ENCODE measurements at places on chromosomes 1 and 21. TPM values are rescaled to one million over a fixed set of nuclear protein-coding genes. Genes with fewer than 3 reads are reported as not detected.
A peak's percentile ranks its signal among the peaks of the same experiment; 100 is the strongest.

DNA sequence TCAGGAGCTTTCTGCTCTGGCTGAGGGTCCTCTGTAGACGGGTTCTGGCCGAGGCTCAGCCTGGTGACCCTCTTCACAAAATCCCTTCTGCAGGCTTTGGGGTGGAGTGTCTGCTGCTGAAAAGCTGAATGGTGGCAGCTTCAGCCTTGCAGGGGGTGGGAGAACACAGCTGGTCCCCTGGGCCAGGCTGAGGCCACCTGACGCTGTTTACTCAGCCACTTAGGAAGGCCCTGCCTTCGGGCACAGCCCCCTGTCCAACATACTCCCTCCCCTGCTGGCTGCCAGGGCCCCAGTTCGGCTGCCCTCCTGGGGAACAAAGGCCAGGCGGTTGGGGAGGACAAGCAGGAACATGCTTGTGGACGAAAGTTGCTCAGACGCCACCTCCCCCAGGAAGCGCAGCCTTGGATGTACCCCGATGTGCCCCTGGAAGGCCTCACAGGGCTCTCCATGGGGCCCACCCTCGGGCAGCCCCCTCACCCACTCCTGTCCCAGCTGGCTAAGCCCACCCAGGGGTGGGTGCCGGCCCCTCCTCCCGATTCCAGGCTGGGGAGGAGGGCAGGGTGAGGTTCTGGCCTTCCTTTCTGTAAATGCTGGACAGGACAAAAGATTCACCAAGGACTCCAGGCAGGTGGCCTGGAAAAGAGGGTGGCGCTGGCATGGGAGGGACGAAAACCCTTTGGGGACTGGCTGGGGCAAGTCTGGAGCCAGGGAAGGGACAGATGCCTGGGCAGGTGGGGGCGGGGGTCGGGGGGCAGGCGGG is at the start of gene ANKRD65:
Gene ANKRD65, minus strand, starts transcription at position 130 of the 760 bp plus-strand sequence. CDS start 271 bp downstream, outside the sequence.
- no peak for DNase-seq

PM20D1 gene
- 0.26 TPM for total RNA-seq

GPR25 gene
- not detected for total RNA-seq

DOP1B gene
- total RNA-seq: 7.1 TPM

- DNase-seq: no peak
These were observed 124.2 kb downstream of the GRIK3 start for GRCh38 chr1:36909946-36910725.

DNA sequence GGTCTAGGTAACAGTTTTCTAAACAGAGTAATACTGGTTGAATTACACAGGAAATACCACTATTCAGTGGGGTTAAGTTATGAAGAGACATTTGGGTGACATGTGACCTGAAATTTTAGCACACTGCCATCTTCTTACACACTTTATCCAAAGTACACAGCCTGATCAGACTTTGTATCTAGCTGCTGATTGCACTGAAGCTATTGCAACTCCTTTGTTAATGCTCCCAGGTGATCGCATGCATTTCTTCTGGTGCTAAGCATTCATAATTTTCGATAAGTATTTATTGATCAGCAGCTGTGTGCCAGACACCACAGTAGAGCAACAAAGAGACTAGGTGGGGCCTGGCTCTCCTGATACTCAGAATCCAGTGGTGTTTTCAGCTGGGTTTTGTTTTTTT is 52.4 kb downstream of the AK4 start:
- DNase-seq: no peak

DNA sequence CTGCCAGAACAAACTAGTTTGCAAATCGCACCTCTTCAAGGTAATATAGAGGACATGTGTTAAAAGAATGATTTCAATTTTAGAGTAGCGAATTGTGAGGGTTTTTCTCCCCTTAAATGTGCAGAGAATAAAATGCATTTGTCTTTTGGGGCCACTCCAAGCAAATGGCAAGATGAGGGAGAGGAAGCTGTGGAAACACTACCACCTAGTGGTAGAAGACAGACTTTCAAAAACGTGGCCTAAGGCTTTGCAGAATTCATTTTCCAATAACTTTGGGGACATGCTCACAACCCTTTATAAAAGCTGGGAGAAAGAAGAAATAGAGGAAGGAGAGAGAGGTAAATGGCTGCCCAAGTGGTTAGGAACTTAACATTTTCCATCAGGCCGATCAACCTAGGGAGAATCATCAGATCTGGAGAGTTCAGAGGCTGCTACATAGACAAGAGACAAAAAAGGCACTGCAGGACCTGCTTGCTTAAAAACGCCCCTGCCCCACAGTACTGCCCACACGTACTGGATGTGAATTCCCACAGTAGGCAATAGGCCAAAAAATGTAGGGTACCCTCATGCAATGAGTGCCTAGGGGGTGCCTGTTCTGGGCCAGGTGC is 15.7 kb upstream of the RCAN1 start:
- peak; percentile 24 for DNase-seq

SLC1A7 gene
- total RNA-seq: not detected

DNA sequence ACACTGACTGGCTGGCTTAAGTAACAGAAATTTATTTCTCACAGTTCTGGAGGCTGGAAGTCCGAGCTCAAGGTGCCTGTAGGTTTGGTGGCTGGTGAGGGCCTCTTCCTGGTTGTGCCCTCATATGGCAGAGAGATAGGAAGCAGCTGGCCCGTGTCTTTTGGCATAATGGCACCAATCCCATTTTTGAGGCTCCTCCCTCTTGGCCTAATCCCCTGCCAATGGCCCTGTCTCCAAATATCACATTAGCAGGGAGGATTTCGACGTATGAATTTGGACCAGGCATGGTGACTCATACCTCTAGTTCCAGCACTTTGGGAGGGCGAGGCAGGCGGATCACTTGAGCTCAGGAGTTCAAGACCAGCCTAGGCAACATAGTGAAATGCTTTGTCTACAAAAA is 37.4 kb downstream of the AGPAT3 start:
- no peak for DNase-seq

DNA sequence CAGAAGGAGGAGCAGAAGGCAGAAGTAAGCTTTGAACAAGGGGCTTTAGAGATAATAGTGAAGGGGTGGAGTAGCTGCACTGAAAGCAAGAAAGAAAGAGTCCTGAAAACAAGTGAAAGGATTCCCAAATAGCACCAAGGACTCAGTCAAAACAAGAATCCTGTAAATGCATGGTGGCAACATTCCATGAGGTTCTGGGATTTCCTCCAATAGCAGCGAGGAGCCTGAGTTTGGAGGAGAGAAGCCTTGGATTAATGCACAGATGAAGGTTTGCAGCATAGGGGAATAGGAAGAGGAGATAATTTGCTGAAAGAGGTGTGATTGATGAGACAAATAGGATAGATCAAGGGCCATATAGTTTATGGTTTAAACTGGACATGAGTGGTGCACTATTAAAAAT is 10.9 kb downstream of the KRTAP22-2 start:
- no peak for DNase-seq

GRCh38 chr1:204602111-204602579 is 83.4 kb downstream of the LRRN2 start:
- no peak for DNase-seq

OR2G6 gene
- not detected for total RNA-seq

DNA sequence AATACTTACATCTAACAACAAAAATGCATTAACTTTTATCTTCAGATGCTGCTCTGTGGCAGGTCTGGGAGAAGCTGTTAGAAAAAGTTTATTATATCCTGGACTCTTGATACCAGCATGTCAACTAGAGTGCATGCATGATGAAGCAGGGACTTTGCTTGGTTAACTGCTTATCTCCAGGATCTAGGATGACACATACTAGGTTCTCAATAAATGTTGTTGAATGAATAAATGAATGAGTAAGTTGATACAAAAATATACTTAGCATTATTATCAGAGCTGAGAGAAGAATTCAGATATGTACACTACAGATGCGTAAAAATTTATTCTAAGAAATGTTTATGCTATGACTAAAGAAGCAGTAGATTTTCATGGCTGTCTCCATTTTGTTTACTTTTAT is 304.3 kb downstream of the LTN1 start:
- DNase-seq: no peak

DNA sequence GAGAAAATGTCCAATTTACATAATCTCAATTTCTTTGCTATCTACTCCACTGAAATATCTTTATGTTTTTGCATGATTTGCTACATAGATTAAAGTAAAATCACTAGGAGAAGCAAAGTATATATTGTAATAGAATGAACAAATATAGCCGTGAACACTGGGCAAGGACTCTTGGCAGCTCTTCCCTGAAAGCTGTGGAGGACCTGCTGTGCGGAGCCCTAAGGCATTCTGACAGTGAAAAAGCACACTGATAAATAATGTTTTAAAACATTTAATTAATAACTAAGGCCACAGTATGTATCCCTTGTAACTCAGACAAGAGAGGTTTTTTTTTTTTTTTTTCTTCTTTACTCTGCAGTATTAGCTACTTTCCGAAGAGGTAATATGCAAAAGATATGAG is 256.1 kb upstream of the DPYD start:
- DNase-seq: no peak

DNA sequence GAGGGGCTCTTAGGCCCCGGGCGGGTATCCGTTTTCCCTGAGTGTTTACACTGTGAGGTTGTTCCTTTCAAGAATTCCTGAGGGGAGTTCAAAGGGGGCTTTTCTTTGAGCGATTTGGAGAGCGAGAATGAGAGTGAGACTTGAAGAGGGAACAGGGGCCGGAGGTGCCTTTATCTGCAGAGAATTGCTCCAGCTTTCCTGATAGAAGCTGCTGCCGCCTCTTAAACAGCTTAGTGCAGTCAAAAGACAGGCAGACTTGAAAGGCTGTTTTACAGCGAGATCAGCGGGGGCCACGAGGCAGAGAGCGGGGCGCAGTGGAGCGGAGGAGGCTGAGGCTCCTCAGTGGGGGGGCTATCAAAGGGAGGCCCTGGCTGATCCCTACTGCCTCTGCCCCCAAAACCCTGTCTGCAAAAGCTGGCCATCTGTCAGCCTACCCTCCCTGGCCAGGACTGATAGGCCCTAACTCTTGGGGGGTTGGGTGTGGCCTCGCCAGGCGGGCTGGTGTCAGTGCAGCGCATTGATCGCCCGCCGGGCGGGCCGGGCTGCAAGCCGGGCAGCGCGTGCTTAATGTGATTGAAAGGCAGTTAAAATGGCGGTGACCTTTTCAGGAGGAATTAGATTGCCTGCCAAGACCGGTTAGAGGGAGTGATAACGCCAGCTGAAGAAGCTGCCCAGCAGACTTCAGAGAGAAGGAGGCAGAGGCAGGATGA is 36.4 kb downstream of the TMEM53 start:
- DNase-seq: no peak

- DNase-seq: no peak
These were observed 4.2 kb downstream of the RERE start for GRCh38 chr1:8813016-8813763.

BRDT gene
- not detected for total RNA-seq

GBP7 gene
- 0.24 TPM for total RNA-seq

- DNase-seq: no peak
These were observed 144.8 kb downstream of the DMRTA2 start for GRCh38 chr1:50278410-50278809.

CNTN2 gene
- not detected for total RNA-seq

DNA sequence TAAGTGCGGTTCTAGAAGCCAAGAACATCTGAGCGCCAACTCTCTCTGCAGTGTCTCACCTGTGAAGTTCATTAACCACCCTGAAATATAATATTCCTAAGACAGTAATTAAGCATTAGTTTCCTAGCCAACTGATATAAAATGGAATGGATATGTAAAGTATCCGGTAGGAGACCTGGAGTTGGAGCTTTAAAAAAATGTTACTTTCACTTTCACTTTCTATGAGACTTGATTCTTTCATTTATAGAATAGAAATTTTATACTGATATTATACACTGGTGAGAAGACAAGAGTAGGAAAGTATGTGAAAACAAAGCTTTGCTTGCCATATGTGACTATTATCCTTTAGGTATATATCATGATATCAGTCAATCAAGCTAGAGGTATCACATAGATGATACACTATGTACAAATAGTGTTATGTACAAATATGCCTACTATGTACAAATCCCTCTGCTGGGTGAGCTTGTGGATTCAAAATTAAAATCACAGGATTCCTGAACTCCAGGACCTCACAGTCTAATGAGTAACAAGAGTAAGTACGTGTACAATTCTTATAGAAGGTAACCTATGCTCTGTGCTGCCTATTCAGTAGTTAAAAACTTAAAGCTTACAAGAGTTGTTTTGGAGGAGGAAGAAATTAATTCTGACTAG is 934.2 kb downstream of the TTLL7 start:
- DNase-seq: no peak

DNA sequence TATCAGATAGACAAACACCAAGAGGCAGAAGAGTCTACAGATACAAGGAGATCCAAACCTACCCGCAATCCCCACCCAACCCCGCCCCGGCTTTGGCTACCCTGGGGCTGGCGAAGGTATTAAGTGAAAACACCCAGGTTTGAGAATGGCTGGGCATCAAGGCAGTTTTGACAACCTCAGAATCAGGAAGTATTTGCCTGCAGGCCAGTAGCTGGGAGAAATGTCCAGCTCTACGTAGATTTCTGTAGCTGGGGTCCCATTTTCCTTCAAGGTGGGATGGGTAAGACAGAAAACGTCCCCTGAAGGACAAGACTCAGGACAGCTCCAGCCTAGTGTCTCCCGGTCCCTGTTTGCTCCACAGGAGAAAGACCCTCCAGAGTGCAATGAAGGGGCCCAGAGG is 101.8 kb upstream of the ERG start:
- no peak for DNase-seq

DNA sequence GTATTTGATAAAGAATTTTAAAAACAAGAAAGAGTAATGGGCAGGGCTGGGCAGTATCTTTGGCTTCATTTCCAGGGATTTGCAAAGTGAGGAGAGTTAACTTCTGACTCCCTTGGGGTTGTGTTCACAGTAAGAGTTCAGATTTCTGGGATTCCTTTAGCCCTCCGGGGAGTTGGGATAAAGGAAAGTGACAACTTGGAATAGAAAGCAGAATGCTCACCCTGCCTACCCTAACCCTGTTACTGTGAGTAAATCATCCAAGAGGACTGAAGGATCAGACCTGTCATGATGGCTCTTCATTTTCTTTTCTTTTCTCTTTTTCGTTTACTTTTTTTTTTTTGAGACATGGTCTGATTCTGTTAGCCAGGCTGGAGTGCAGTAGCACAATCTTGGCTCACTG is 76.1 kb downstream of the CACHD1 start:
- no peak for DNase-seq

GRCh38 chr1:48006264-48006663 is 9.1 kb upstream of the TRABD2B start:
- no peak for DNase-seq

PRRX1 gene
- total RNA-seq: 1.8 TPM

PCAT6 gene
- 2.8 TPM for total RNA-seq

SORT1 gene
- total RNA-seq: 46.3 TPM

DNA sequence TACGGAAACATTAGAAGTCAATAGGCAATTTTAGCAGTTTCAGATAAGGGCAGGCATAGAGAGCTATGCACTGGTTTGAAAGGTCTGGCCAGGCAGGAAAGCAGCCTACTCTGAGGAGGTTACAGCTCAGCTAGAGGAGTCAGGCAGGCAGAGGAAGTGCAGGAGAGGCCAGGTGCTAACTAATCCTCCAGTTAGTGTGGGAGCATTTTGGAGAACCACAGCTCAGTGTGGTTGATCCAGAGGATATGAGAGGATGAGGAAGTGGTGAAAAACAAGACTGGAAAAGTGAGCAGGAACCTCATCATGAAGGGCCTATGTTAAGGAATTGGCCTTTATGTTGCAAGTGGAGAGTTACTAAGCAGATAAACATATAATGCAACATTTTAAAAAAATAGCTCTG is 282.4 kb upstream of the SGIP1 start:
- DNase-seq: no peak
